ENCODE measurements at places on chromosomes 2 and 18. TPM values are rescaled to one million over a fixed set of nuclear protein-coding genes. Genes with fewer than 3 reads are reported as not detected.

OSR1 gene
- 7.8 TPM for total RNA-seq

HOXD3 gene
- 74.7 TPM for total RNA-seq

CLEC4F gene
- not detected for total RNA-seq

LIMS3 gene
- total RNA-seq, result 2.0 TPM

RND3 gene
- total RNA-seq, result 40.0 TPM

ANKAR gene
- total RNA-seq, result 23.4 TPM

SNRNP27 gene
- total RNA-seq, result 30.4 TPM

CEP68 gene
- 33.6 TPM for total RNA-seq

RAB27B gene
- total RNA-seq, result 4.6 TPM

COL6A3 gene
- total RNA-seq, result 455 TPM

CFAP65 gene
- total RNA-seq, result 0.23 TPM

TMEM198 gene
- total RNA-seq, result 4.6 TPM

DYNC1I2 gene
- total RNA-seq, result 112 TPM

DUSP2 gene
- total RNA-seq, result 15.6 TPM

POMC gene
- total RNA-seq, result 7.8 TPM
